ENCODE measurements at places on chromosomes 5 and 9.

- DNase-seq = no peak
Observed at GRCh38 chr5:32598260-32598937, 13.0 kb downstream of the SUB1 start.

DNA sequence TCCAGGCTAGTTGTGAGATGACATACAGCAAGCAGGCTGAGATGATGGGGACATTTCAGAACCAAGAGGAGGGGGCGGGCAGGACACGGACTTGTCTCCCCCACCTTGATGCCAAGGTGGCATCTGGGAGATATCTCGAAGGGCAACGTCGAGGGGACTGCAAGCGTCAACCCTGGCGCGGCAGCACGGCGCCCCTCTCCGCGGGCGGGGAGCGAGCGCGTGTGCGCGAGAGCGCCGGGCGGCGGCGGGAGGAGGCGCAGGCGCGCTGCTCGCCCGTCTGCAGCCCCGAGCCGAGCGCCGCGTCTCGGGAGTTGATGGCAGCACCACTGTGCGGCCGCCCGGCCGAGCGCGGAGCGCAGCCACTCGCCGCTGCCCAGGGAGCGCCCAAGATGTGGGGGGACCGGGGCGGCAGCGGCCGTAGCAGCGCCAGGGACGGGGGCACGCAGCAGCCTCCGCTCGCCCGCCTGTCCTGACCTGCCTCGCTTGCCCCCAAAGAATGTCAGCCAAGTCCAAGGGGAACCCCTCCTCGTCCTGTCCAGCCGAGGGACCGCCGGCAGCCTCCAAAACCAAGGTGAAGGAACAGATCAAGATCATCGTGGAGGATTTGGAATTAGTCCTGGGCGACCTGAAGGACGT, at the start of gene PRR16:
Gene PRR16 (plus strand): TSS at position 310 of the 636 bp plus-strand sequence.
- peak; percentile 70 for DNase-seq

DNA sequence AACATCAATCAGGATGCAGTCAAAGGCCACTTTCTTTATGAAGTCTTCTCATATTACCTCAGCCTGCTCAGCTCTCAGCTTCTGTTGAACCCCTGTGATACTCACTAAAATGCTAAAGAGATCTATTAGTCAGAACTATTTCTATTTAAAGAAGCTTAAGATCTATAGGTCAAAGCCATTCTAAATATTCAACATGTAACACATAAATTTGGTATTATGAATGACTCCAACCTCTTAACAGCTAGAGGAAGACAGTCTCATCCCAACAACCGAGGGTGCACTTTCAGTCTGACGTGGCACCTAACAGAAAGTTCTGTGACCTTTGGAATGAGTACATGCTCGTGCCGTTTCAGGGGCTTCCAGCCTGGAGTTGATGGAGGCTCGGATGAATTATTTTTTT, 301.5 kb upstream of the VLDLR start:
- DNase-seq = no peak

GRCh38 chr9:86470326-86470725, 116.1 kb upstream of the TUT7 start:
- DNase-seq = peak; percentile 25

- no peak for DNase-seq
Observed at GRCh38 chr5:22465177-22465576, 388.0 kb downstream of the CDH12 start.

DNA sequence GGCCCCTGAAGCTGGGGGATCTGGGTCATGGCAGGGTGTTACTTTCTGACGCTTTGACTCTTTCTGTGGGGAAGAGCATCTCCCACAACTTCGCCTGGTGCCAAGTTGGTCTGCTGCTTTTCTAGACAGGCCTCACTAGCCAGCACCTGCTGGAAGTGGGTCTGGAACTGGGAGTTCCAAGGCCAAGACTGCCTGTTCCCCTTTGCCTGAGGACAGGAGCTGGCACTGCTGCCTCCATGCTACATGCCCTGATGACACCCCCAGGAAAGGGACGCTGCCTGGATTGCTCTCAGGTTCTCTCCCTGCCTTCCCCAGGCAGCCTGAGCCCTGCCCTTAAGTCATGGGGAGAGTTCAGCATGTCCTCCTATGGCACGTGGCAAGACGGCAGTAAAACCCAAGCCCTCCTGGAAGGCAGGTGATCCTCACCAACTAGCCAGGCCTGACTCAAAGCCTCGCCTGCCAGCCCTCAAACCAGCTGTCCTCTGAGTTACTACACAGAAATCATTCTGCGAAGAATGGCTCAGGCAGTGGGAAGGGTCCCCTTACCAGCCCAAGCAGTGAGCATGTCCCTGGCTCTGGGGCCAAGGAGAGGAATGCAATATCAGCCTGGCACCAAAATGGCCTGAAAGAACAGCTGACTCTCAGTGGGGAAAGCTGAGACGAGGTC, 35.8 kb downstream of the SEC61B start:
- no peak for DNase-seq

- DNase-seq = no peak
Observed at GRCh38 chr5:83077662-83078261, 415 bp downstream of the XRCC4 start.

DNA sequence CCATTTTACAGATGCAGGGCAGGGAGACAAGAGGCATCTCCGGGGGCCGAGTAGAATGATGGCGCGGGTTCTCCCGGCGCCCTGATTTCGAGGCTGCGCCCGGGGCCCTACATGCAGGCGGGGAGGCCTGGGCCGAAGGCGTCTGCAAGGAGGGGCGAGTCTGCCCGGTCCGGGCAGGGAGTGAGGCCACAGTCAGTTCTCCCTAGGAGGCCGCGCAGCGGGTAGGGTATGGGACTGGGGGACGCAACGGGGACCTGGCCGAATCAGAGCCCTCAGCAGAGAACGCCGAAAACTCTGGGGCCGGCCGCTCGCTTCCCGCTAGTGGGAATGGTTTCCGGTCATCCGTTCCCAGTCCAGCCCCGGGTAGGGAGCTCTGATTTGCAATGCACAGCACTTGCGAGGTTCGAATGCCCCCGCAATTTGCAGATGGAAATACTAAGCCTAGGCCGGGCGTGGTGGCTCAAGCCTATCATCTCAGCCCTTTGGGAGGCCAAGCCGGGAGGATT, 6.4 kb downstream of the TLX3 start:
- no peak for DNase-seq

DNA sequence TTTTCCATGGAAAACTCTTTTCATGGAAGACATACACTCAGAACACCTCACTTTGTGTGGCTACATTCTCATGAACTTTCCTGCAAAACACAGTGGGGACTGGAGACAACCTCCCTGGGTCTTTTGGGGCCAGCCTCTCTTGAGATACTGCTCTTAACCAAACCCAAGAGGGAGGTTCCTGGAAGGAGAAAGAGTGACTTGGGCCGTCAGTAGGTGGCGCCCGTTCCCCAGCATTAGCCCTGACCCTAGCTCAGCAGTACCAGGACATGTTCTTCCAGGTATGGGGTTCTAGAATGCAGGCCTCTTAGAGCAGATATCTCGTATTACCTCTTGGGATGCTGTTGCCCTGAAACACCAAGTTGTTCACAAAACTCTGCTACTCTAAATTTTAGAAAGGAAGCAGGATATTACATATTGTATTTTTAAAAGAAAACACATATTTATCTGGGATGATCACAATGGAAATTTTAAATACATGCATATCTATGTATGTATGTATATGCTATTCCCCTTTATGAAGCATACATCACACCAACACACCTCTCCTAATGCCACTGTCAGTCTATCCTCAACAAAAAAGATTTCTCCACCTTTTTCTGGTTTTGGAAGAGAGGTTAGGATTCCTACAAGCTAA, 15.8 kb upstream of the GLIS3 start:
- peak; percentile 77 for DNase-seq

- DNase-seq = no peak
Observed at GRCh38 chr5:132234684-132235062, 7.0 kb upstream of the P4HA2 start.

- DNase-seq = peak; percentile 29
Observed at GRCh38 chr9:136541179-136541578, 4.7 kb downstream of the NOTCH1 start.

GRCh38 chr5:93192087-93192486, 388.9 kb downstream of the NR2F1-AS1 start:
- DNase-seq = peak; percentile 90

DNA sequence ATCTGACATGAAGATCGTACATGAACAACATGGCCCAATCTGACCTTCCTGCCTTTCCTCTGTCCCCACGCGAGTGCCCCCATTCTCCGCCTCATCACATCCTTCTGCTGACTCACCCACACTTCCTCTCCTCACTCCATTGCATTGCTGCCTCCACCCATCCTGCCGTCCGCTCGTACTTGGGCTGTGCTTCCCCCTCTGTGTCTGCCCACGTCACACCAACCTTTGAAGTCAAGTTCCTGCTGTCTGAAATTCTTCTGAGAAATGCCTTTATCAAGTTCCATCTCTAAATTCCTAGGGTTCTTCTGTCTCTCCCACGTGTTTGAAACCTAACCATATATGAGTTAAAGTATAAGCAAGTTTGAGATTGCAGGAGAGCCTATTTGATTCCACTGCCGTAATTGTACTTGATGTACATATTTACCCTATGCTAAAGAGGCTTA, 18.0 kb upstream of the STARD4 start:
- DNase-seq = peak; percentile 68

- DNase-seq = no peak
Observed at GRCh38 chr5:146624179-146624578, 108.2 kb upstream of the GPR151 start.

GRCh38 chr9:114140850-114141249, 14.5 kb upstream of the COL27A1 start:
- no peak for DNase-seq

DNA sequence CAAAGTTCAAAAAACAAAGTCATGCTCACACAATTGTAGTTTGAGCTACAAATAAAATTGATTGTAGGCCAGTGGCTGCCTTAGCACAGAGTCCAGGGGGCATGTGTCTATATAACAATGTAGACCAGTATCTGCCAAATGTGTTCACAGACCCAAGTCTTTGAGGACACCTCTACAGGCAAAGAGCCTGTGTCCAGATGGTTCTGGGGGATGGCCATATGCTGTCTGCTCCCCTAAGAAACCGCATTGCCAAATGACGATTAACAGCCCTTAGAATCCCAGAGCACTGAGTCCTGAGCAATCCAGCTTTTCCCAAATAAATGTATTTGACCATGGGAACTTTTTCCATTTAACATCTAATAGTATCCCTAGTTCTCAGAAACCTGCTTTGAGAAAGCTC, 169.6 kb downstream of the ADCY2 start:
- no peak for DNase-seq

- DNase-seq = peak; percentile 14
Observed at GRCh38 chr5:53109056-53109442, 508 bp downstream of the MOCS2 start.

DNA sequence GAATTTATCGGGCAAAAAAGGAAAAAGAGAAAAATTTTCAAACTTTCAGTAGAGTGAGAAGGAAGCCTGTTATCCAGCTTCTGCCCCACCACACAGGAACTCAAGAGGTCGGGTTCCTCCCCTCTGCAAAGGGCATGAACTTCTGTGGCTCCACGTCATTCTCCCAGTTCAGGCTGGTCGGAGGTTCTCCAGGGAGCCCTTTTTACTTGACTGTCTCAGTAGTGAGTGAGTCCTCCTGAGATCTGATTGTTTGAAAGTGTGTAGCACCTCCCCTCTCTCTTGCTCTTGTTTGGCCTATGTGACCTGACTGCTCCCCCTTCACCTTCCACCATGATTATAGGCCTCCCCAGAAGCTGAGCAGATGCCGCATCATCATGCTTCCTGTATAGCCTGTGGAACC, 9.7 kb downstream of the SPINK1 start:
- no peak for DNase-seq

GRCh38 chr9:91522481-91522880, 98.8 kb upstream of the NFIL3 start:
- no peak for DNase-seq

DNA sequence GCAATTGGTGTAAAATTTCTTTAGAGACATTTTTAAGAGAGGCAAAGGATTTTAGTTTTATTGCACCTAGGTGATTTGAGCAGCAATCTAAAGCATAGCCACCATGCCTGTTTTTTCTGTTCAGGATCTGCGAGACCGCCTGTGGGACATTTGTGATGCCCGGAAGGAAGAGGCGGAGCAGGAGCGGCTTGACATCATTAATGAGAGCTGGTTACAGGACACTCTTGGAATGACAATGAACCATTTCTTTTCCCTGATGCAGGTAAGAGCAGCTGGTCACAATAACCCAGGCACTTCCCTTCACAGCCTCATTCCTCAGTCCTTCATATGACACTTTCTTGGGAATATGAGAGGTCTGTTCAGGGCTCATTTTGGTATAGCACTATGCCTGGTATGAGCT, 103.2 kb upstream of the IL7R start:
- DNase-seq = no peak

- no peak for DNase-seq
Observed at GRCh38 chr5:175306381-175306780, 137.6 kb downstream of the DRD1 start.

DNA sequence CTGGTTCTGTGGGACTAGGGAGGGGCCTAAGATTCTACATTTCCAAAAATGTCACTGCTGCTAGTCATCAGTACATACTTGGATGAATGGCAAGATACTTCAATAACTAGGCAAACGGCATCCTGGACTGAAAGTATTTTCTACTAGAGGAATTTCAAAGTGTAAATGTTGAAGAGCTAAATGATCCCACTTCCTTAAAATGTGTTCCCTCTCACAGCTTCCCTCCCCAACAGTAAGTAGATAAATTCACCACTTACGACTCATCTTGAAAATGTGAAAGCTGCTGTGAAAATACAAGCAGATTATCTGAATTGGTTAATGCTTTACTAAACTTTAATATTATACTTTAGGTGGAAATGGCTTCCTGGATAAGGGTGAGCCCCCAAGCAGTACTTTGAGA, 1571.5 kb upstream of the WWC1 start:
- DNase-seq = peak; percentile 18

DNA sequence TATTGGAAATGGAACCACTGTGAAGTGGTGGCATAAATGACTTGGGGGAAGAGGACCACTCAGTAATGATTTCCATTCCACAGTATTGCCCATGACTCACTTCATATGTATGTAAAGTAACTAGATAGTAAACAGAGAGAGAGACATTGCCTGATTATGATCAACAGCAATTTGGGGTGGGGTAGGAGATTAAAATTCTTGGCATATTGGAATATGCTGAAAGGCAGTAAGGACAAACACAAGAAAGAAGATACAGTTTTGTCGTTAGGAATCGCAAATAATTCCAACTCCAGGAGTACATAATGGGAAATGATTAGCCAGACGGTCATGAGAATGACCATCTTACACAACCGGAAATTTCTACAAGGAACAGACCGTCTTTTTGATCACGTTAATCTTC, 1.5 kb upstream of the HMGCS1 start:
- DNase-seq = no peak

GRCh38 chr5:68545636-68546295, 330.2 kb downstream of the PIK3R1 start:
- DNase-seq = no peak

- no peak for DNase-seq
Observed at GRCh38 chr9:27801545-27801944, 228.3 kb upstream of the C9orf72 start.

- DNase-seq = no peak
Observed at GRCh38 chr5:20050262-20050661, 62.3 kb upstream of the CDH18 start.

GRCh38 chr9:137433349-137433915, 7.7 kb downstream of the ENTPD8 start:
- DNase-seq = no peak
